ENCODE measurements at places on chromosomes 7 and 10.

DNA sequence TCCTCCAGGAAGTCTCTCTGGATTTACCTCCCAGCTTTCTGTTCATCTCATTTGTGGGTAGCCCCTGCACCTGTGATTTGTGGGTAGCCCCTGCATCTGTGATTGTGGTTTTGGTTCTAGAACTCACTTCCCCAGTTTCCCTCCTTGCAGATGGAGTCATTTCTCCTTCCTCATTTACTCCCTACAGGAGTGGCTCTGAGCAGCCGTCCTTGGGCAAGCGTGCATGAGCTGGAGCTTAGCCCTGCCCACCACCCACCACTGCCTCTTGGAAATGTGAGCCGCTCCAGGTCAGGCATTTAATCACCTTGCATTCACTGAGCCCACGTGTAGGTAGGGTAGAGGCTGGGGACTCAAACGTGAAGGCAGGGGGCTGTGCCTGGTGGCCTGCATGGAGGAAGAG, 8.2 kb downstream of the COL26A1 start:
- no peak for DNase-seq

DNA sequence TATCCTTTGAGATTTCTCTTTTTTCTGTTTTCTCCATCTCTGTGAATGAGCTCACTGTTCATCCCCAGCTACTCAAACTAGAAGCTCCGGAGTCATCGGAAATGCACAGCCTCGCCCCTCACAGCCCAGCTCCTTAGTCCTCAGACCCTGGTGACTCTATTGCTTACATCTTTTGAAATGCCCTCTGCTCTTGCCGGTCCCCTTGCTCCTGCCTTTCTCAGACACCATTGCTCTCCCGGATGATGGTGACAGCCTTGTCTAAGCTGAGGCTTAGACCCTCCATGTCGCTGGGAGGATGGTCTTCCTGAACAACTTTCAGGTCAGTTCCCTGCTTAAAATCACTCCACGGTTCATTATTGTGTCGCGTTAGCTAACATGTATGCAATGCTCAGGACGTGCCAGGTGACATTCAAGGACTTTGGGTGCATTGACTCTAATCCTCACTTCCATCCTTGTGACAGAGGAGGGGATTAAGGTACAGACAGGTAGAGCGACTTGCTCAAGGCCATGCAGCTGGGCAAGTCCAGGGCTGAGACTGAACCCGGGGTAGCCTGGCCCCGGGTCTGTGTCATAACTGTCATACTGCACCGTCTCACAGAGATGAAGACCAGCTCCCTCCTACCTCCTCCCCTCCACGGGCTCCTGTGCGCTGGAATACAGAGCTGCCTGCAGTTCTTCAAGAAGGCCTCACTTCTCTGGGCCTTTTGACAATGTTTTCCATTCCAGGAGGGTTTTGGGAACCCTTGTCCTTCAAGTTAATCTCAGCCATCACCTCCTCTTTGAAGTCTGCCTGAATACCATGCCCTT, 4.3 kb upstream of the UCMA start:
- no peak for DNase-seq

- DNase-seq = no peak
These were observed 1.5 kb downstream of the FAM13C start for GRCh38 chr10:59360605-59361405.

- no peak for DNase-seq
These were observed 83.7 kb downstream of the EPC1 start for GRCh38 chr10:32263300-32263699.

DNA sequence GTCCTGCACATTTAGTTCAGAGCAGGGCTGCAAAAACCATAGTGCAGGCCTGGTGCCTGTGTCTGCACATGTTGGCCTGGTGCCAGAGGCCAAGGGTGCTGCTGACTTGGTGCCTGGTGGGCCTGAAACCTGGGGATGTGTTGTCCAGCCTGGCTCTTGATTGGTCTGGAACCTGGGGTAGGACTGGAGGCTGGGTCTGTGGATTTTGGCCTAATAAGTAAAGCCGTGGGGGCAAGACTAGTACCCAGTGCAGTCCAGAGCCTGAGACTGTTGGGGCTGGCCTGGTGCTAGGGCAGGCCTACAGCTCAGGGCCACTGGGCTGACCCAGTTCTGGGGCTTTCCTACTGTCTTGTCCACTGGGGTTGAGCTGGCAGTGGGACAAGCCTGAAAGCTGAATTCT, 817.9 kb downstream of the DNAJB9 start:
- no peak for DNase-seq

DNA sequence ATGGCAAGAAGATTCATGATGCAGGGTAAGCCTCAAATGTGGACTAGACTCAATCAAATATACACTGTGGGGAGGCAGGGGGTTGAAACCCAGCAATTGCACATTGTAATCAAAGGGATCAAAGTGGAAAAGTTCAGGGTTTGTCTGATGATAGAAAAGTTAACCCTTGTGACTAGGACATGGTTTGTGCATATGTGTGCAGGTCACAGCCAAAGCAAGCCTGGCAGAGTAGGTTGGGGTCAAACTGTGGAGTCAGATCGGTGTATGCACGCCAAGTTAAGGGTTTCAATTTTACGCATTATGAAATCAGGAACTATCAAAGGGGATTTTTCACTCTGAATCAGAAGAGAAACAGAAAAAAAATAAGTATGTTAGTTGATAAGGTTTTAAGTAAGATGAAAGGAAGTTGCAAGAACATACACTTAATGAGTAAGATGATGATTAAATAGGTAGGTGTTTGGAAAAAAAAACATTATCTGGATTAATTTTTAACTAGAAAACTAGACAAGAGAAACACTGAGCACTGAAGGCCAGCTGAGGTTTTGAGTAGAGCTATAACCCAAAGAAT, 188.3 kb downstream of the DGKB start:
- peak; percentile 22 for DNase-seq

- no peak for DNase-seq
These were observed 1250.9 kb downstream of the TYW1 start for GRCh38 chr7:68247571-68247970.

DNA sequence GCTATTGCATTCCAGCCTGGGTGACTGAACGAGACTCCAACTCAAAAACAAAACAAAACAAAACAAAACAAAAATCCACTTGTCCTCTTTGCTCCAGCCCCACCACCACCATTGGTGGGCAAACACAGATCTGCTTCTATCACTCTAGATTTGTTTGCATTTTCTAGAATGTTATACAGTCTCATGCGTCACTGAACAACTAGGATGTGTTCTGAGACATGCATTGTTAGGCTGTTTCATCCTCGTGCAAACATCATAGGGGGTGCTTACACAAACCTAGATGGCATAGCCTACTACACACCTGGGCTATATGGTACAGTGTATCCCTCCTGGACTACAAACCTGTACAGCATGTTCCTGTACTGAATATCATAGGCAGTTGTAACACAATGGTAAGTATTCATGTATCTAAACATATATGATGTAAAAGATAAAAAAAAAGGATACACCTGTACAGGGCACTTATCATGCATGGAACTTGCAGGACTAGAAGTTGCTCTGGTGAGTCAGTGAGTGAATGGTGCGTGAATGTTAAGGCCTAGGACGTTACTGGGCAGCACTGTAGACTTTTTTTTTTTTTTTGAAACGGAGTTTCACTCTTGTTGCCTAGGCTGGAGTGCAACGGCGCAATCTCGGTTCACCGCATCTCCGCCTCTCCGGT, 45.3 kb downstream of the BTBD16 start:
- no peak for DNase-seq

- DNase-seq = no peak
These were observed 195.0 kb upstream of the AGK start for GRCh38 chr7:141356161-141356560.

DNA sequence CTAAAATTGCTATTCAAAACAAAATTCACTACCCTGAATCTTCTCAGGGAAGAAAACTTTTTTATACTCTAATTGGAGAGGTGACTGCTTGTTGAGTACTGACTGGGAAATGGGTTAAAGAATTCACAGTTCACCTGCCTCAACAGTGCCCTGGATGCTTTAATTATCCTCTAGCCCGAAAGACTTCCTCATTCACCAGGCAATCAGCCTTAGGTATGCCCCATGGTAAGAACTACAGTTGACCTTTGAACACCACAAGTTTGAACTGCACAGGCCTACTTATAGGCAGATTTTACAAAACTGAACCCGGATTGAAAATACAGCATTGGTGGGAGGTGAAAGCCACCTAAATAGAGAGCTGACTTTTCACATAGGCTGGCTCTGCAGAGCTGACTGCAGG, 175.3 kb downstream of the ELAPOR2 start:
- no peak for DNase-seq

DNA sequence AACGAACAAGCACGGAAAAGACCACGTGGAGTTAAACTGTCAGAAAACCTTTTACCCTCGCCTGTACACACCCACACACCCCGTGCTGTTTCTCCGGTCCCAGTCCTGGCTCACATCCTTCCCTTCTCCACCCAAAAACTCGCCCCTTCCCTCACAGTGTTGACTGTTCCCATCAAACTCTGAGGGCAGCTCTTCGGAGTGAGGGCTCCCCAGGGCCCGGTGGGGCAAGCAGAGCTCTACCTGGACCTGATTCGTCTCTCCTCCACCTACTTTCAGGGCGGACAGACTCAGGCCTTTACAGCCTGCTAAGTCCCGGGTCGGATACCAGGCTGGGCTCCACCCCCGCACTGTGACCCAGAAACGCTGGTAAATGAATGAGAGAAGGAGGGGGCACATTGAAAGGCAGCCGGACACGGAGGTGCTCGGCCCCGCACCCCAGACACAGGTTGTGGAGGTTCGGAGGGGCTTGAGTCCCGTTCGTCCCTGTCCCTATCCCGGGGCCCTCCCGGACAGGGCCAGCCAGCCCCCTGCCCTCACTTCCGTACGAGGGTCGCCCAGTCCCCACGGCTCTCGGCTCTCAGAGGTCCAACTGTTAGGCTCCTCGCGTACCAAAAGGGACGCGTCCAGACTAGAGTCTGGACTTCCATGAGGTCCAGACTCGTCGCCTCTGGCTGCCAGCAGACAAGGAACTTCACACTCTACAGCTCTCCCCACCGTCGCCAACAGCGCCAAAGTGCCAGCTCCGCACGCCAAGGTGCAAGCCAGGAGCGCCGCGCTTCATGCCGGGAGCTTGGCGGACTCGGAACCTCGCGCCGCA, 31.7 kb upstream of the ASL start:
- peak; percentile 43 for DNase-seq

DNA sequence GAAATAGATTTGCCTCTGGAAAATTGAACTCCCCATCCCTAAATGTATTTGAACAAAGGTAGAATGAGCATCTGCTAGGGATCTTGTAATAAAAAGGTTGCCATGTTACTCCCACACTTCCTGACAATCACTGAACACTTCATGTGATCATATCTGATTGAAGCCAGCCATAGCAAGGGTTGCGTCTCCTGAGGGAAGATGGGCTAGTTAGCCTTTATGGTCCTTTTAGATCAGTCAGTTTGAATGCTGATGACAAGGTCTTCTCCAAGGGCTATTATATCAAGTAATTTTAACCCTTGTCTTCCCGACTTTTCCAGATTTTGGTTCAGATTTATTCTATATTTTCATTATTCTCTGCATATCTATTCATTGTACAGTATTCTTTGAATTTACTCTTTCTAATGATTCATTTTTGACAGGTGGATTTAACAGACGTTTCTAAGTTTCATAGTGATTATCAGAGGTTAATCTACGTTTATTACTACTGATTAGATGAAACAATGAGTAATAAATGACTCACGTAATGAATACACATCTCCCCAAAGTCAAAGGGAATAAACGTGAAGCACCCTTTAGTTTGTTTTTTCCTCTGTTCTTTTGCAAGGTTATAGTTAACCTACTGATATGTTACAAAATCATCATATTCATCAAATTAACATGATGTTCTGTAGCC, 28.1 kb downstream of the CSGALNACT2 start:
- DNase-seq = no peak

DNA sequence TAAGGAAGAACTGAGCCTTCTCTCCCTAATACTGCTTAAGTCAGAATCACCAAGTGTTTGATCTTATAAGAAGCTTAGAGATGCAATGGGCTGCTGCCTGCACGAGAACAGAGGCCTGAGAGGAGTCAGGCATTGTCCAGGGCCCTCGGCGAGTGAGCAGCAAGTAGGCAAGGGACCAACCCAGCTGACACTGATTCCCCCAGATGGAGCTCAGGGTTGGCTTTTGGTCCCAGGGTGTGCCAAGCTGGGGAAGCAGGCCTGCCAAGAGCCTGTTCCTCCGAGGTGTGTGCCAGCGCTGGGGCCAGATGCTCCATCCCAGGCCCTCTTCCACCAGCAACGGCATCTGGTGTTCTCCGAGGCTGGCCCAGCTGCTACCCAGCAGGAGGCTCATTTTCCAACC, 222.0 kb upstream of the ZMIZ1 start:
- no peak for DNase-seq

DNA sequence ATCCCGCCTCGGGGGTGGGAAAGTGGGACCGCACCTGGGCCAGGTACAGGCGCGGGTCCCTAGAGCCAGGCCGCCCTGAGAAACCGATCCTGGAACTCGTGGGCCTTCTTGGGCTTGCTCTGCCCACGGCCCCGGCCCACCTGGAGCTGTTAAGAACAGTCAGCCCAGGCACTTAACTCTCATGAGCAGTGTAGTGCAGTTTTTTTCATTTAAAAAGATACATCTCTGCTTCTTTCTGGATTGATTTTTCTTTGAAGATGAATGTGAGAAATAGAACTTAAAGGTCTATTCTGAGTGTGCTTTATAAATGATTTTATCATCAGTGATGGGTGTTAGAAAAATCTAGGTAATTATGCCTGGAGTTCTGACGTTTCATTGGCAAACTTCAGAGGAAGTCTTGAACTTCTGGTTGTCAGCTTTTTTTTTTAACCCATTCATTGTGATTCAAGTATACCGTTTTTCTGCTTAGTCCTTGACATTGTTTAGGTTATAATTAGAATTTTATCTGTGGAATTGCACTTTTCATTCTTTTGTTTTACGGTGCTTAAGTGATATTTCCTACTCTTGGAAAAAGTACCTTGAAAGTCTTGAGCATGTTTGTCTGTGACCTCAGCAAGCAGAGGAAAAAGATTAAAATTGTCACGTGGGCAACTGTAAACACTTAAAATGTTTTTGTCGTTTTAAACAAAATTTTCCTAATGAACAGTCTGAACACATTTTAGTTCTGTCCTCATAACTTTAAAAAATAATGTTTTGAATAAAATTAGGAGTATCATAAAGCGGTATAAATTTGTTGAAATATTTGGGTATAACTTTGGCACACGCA, 906 bp downstream of the CDK1 start:
- DNase-seq = no peak

- DNase-seq = no peak
These were observed 90.8 kb downstream of the CREM start for GRCh38 chr10:35217455-35217854.

DNA sequence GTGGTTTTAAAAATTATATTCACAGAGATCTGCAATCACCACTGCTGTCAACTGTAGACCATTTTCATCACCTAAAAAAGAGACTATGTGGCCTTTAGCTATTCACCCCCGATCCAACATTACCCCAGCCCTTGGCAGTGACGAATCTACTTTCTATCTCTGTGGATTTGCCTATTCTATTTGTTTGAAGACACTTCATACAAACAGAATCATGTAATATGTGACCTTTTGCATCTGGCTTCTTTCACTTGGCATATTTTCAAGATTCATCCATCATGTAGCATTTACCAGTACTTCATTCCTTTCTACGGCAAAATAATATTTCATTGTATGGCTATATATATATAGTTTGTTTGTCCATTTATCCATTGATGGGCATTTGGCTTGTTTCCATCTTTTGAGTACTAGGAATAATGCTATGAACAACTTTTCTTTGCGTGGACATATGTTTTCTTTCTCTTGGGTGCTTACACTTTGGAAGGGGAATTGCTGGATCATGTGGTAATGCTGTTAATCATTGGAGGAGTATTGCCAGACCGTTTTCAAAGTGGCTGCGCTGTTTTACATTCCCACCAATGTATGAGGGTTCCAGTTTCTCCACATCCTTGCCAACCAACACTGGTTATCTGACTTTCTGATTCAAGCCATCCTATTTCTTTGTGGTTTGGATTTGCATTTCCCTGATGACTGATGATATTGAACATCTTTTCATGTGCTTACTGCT, 22.3 kb downstream of the ADAMTS14 start:
- no peak for DNase-seq

Data from GM10248 (cell line).